ENCODE measurements at places on chromosomes 13 and 19. TPM values are rescaled to one million over a fixed set of nuclear protein-coding genes. Genes with fewer than 3 reads are reported as not detected.

Gene FXYD3
- total RNA-seq = not detected

GRCh38 chr13:99658261-99658991, 157.2 kb downstream of the TM9SF2 start:
- DNase-seq = peak; percentile 61

- DNase-seq = no peak
Measured at GRCh38 chr13:98032168-98032567, 78.7 kb downstream of the IPO5 start.

GRCh38 chr19:55193481-55193880, 13.4 kb upstream of the SYT5 start:
- DNase-seq = no peak

- no peak for DNase-seq
Measured at GRCh38 chr13:93270769-93271742, 44.4 kb downstream of the GPC6 start.

Gene ZNF737
- total RNA-seq = 9.9 TPM

Gene C1QTNF9B
- total RNA-seq = not detected

All from activated naive CD8-positive, alpha-beta T cell treated with anti-CD3 and anti-CD28 coated beads for 36 hours (primary cell).